ENCODE measurements at places on chromosomes 3 and 15.

GRCh38 chr3:102483556-102483955 is 48.7 kb downstream of the ZPLD1 start:
- no peak for DNase-seq

- no peak for DNase-seq
Observed at GRCh38 chr3:139472380-139473010, 3.8 kb downstream of the RBP2 start.

DNA sequence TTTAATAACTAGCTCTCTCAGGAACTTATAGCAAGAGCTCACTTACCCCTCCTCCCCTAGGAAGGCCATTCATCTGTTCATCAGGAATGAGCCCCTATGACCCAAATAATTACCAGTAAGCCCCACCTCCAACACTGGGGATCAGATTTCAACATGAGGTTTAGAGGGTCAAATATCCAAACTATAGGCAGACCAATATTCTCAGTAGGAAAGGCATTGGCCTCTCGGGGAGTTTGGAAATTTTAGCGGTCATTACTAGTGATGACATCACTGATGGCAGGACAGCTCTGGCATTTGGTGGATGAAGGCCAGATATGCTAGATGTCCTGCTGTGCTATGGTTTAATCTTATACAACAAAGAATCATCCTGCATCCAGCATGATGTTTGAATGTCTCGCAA is 15.2 kb upstream of the CD47 start:
- DNase-seq: no peak

GRCh38 chr3:115233021-115233420 is 85.9 kb upstream of the ZBTB20 start:
- DNase-seq: no peak

- DNase-seq: no peak
Observed at GRCh38 chr15:68289057-68289456, 11.5 kb downstream of the FEM1B start.

GRCh38 chr3:178971614-178972013 is 100.0 kb downstream of the ZMAT3 start:
- DNase-seq: no peak

DNA sequence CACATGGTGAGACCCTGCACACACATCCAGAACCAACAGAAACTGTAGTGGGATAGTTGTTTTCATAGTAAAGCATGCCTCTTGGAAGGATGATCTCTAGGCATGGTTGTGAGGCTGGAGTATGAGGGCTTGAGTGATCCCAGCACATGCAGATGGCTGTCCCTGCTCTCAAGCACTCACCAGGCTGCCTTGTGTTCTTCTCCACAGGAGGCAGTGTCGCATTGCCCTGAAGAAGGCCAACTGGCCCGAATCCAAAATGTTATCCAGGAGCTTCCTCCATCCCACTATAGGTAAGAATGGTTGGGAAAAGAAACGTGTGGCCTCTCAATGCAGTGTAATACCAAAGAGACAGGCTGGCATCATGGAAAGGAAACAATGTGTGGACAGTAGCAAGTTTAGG is 82.7 kb downstream of the TMEM39A start:
- no peak for DNase-seq

GRCh38 chr15:63979262-63979793 is 67.0 kb downstream of the DAPK2 start:
- DNase-seq: no peak

DNA sequence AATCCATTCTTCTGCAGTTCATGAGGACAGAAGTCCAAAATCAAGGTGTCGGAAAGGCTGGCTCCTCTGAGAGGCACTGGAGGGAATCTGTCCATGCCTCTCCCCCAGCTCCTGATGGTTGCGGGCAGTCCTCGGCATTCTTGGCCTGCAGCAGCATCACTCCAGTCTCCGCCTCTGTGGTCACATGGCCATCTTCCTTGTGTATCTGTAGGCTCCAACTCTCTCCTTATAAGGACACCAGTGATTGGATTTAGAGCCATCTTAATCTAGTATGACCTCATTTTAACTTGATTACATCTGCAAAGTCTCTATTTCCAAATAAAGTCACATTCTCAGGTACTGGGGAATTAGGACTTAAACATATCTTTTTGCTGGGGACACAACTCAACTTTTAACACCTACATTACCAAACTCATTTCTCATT is 56.0 kb upstream of the FLNB start:
- DNase-seq: no peak

DNA sequence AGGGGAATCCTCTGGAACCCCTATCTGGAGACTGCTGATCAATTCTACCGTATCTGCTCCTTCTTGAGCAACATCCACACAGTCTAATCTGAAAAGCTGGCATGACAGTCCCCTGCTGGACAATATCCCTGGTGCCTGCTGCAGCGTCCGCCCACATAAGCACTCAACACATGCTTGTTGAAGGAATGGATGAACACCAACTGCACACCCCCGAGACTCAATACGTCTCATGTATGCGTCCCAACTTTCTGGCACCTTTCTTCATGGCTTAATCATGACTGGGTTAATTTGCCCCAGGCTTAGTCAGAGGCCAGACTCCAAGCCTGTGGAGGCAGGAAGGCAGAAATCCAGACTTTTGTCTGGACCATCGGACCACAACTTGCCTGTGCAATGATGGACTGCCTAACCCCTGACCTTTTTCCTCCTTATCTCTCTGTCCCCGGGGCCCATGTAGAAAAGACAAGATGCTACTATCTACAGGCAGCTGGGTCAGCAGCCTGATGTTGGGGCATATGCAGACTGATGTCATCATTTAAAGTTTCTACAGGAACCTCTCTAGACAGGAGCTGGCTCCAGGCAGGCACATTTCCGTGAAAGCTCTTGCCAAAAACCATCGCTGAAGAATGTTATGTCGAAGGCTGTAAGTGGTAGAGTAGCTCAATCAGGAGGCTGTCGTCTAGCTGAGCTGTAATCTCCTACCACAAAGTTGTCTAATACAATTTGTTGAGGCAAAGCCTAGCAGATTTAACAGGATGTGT is 114.1 kb upstream of the TPM1 start:
- no peak for DNase-seq

- DNase-seq: no peak
Observed at GRCh38 chr3:149877668-149878067, 64.7 kb downstream of the RNF13 start.

- DNase-seq: no peak
Observed at GRCh38 chr15:77350792-77351191, 69.1 kb downstream of the PEAK1 start.

- DNase-seq: no peak
Observed at GRCh38 chr15:41689834-41690233, 29.6 kb downstream of the MGA start.

- DNase-seq: no peak
Observed at GRCh38 chr3:11238060-11238459, 34.1 kb upstream of the ATG7 start.

DNA sequence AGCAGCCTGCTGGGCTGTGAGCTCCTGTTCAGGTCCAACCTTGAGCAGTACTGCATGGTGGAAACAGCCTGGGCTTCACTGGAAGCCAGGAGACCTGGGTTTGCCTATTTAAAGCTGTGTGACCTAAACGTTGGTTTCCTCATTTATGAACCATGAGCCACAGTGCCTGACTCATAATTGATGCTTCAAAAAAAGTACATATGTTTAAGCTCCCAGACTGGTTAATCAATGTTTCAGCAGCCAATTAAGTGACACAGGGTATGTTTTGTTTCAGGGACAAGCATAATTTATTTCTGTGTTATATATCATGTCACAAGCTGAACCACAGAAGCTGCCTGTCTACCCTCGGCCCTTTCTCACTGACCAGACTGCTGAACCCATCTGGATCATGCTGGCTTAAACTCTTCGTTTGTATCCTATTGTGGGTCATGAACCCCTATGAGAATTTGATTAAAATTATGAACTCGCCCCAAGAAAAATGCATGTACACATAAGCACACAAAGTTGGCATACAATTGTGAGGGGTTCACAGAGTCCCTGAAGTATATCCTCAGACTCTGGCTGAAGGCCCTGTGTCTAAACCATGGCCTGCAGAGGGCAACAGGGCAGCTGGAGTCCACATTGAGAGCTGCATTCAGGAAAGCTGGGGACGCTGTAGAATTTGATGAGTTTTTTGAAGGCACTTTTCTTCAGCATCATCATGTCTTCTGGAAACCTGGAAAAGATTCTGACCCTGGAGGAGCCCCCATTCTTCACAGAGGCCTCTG is 23.7 kb downstream of the HDC start:
- DNase-seq: no peak

- DNase-seq: no peak
Observed at GRCh38 chr3:149494022-149494758, 19.7 kb downstream of the TM4SF4 start.

- peak; percentile 77 for DNase-seq
Observed at GRCh38 chr3:39051649-39052561, at the start of the genes SCN11A and WDR48. SCN11A (minus strand) TSS chr3:39051944; CDS start chr3:38950362, 101,582 bp downstream. WDR48 (plus strand) TSS chr3:39052016; CDS start chr3:39052026, 10 bp downstream.

DNA sequence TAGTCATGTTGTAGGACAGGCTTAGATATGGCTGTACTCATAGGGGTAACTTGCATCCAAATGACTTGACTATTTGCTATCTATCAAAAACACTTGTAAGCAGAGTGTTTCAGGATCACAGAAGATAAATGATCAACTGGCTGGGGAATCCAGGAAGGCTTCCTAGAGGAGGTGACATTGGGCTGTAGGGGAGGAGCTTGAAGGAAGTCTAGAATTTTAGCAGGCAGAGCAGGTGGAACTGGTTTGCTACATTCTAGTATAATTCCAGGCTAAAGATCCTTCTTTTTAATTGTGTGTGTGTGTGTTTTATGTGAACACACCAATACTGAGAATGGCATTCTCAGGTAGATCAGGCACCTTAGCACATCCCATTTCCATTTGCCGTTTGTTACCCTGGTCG is 380.3 kb downstream of the MCTP2 start:
- no peak for DNase-seq

- peak; percentile 86 for DNase-seq
Observed at GRCh38 chr15:65028921-65029735, at the start of gene MTFMT. MTFMT (minus strand) TSS chr15:65029639; CDS start chr15:65029613, 26 bp downstream.

DNA sequence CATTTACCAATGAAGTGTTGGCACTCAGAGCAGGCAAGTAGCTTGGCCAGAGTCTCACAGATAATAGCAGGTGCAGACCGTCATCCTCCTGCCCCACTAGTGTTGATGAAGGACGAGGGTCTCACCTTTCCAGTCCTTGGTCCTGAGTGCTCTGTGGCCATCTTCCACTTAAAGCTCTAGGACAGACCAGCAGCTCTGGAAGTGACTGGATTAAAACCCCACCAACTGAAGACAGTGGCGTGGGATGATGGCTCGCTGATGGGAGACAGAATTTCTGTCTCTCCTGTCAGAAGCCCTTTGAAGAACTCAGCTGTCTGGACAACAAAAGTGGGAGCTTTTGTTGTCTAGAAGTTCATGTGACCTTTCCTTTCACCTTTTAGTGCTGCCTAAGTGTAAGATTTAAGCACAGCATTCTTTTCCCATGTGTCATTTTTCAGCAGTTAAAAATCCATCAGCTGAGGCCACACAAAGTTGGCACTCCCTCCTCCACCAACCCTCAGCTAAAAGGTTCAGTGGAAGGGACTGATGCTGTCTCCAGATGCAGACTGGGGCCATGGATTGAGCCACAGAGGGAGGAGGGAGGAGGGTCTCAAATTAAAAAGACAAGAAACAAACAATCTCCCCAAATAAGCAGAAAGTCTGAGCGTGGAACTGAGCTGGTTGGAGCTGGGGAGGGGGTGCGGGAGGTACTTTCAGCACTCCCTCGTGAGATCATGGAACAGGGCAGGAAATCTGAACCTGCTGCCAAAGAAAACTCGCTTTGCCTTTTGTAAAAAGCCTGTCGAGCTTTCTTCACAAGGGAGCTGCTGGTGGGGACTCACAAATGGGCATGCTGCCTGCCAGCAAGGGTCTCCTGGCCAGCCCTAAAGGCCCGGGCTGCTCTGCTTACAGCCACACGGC is 148.5 kb upstream of the CTDSPL start:
- DNase-seq: no peak

- DNase-seq: no peak
Observed at GRCh38 chr15:99997112-99997651, 263.9 kb upstream of the LYSMD4 start.

- DNase-seq: no peak
Observed at GRCh38 chr3:70861855-70862254, 549.4 kb upstream of the MDFIC2 start.

DNA sequence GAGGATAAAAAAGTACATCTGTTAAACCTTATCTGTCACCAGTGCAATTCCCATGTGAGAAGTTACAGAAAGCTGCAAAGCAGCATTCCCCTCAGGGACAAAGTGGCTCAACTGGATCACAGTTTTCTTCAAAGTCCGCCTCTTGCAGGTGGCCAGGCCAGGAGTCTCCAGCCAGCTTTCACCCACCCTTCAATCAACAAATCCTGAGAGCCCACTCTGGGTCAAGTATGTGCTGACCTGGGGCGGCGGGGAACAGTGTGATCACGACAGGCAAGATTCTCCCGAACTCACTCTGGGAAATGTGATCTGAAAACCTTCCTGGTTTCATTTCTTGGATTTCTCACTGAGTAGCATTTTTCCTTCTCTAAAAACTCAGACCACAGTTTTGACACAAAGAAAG is 39.2 kb downstream of the RFT1 start:
- no peak for DNase-seq

DNA sequence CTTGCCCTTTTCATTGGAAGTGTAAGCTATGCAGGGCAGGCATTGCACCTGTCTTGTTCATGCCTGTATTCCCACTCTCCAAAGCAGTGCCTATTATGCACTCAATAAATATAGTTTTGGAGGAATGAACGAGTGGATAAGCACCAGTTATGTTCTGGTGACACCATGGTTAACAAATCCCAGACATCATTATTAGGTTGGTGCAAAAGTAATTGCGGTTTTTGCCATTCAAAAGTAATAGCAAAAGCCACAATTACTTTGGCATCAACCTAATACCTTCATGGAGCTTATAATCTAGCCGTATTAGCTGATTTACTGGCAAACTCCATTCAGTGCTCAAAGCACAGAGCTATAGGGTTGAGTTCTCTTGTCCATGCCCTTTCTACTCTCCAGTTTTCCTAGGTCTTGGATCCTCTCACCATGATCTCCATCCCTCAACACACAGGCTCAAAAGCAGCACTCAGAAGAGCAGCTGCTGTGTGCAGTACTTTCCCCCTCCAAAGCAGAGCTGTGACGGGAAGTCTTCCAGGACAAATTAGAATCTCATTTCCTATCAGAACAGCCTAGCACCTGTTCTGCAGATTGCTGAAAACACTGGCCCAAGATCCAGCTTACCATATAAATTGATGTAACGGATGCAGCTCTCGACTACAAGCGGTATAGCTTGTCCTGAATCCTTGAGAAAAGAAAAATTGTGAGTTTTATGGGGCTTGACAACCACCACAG is 63.2 kb upstream of the RAD18 start:
- no peak for DNase-seq

- DNase-seq: no peak
Observed at GRCh38 chr15:32029409-32029861, 880 bp upstream of the CHRNA7 start.

- DNase-seq: no peak
Observed at GRCh38 chr3:14885307-14885706, 62.1 kb upstream of the NR2C2 start.

DNA sequence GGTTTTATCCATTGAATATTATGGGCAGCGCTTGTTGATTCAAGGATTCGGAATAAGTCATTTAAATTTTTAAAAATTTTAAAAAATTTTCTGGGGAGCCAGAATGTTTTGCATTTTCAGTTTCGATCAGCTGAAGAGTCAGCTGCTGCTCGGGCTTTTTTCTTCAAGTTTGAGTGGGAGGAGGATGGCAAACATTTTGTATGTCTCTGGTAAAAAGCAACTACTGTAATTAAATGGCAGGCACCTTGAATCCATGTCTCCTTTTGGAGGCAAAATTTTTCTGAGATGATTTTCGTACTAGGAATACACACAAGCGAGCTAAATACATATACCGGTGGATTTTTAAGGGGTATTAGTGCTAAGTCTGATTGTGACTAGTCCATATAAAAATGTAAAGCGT is 612 bp downstream of the C3orf38 start:
- DNase-seq: no peak

Measured in stimulated activated CD8-positive, alpha-beta memory T cell treated with anti-CD3 and anti-CD28 coated beads, Interleukin-15, amount 100 ng/mL, for 24 hours (primary cell).